ENCODE measurements at places on chromosomes 5 and 9.

- DNase-seq, result no peak
These were observed 7.4 kb downstream of the C5orf46 start for GRCh38 chr5:147898875-147899401.

DNA sequence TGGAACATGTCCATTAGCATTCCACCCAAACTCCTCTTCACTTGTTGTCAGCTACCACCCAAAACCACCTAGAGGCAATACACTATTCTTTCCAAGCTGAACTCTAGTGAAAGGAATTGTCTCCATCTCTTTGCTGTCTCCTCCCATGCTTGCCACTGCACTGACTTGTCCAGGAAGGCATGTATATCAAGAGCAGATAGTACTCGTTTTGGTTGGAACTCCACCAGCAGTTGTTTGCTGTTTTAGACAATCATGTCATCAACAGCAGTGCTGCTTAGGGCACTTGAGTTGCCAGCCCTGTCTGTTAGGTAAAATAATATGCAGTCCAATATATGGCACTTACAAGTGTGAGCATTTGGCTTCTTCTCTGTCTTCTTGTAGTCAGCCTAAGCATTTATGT lies 80.0 kb upstream of the SAP30L start:
- DNase-seq, result peak; percentile 36

DNA sequence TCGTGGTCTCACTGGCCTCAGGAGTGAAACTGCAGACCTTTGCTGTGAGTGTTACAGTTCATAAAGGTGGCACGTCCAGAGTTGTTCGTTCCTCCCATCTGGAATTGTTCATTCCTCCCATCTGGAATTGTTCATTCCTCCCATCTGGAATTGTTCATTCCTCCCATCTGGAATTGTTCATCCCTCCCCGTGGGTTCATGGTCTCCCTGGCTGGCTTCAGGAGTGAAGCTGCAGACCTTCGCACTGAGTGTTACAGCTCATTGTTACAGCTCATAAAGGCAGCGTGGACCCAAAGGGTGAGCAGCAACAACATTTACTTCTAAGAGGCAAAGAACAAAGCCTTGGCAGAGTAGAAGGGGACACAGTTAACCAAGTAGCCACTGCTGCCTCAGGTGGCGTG lies 69.1 kb downstream of the GCNT1 start:
- peak; percentile 80 for DNase-seq

- peak; percentile 61 for DNase-seq
These were observed 222.5 kb upstream of the IL12B start for GRCh38 chr5:159552751-159553150.

- no peak for DNase-seq
These were observed 16.9 kb downstream of the SEMA4D start for GRCh38 chr9:89480825-89481537.

GRCh38 chr5:134141331-134142050 lies 27.0 kb downstream of the TCF7 start:
- peak; percentile 9 for DNase-seq

DNA sequence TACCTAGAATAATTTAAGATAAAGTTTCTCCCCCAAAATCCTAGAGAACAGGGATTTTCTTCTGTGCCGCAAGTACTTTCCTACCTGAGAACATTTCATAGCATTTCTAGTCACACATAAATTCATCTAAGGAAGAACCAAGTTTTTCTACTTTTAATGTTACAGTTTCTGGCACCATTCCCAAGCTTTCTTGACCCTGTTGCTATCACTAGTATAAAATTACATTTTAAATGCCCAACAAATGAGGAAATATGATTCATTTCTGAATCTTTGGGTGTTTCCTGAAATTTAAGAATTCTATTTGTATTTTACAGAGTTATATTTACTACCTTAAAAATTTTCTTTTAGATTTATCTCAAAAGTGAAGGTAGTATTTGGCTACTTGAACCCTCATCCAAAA lies 137.8 kb downstream of the LPAR1 start:
- DNase-seq, result peak; percentile 39

DNA sequence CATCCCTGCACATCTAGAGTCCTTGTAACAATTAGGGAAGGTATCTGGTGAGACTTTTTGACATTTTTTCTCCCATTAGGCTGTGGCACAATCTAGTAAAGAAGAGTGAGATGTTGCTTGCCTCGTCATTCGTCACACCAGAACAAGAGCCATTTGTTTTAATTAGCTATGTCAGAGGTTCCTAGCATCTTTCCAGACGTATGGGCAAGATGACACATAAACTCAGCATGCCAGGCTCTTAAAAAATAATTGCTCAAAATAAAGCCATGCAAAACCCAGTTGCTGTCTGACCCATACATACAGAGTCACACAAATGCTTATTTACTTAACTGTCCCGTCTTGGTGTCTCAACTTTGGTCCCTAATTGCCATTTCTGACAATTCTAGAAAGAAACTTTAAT lies 125.9 kb downstream of the TRPM3 start:
- peak; percentile 26 for DNase-seq

GRCh38 chr9:71928806-71929205 lies 17.4 kb downstream of the C9orf85 start:
- peak; percentile 44 for DNase-seq

DNA sequence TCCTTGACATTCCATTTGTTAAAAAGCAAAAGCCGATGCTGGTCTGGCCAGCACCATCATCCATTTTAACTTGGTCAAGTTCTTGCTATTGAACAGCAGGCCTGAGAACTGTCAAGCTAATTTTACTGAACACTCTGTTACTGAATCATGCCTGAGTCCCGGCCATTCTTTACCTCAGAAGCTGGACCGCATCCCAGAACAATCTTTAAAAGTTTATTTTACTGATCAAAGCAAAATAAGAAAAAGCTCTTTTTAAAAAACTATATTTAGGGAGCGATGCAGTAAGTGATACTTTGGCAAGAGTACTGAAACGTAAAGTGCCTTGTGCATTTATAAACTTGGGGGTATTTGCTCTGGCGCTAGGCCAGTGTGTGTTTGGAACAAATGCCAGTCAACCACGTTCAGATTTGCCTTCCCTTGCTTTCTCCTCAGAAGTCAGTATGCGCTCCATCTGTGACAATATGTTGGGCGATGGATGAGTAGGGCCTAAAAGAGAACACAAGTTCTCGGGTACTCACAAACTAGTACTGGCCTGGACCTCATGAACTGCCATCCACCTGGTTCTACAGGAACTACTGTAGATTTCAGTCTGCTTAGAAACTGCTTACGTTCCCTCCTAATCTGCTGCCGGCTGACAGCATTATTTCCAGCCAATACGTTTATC lies 161.9 kb downstream of the MAPKAP1 start:
- DNase-seq, result peak; percentile 77

DNA sequence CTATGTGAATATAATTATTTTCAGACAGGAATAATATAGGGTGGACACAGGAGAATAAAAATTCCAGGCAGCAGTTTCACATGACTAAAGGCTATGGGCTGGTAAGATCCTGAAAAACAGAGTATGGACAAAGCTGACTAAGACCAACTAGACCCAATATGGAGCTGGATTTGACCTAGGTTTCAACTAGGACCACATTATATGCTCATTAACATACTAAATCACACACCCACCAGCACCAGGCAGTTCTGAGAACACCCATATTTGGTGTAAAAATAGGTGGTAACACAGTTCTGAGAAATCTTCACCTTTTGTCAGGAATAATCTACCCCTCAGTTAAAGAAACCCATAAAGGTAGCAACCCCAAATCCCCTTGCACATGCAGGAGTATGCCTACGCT lies 64.7 kb downstream of the MAPKAP1 start:
- no peak for DNase-seq

DNA sequence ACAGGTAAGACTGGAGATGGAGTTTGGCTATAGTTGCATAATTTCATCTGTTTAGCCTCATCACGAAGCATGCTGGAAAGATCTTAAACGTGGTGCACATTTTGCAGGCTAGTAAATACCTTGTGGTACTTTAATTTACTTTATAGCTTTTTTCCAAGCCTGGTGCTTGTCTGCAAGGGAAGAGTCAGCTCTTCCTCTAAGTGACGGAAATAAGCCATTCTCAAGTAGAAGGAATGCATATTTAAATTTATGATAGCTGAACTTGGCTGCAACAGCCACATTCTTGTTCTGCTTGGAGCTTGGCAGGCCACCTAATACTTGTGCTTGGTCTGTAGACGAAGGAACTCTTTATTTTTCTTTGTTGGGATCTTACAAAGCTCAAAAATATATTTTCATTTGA lies 188.0 kb upstream of the PIK3R1 start:
- peak; percentile 92 for DNase-seq

- no peak for DNase-seq
These were observed 23.8 kb upstream of the PHF19 start for GRCh38 chr9:120900824-120901223.

DNA sequence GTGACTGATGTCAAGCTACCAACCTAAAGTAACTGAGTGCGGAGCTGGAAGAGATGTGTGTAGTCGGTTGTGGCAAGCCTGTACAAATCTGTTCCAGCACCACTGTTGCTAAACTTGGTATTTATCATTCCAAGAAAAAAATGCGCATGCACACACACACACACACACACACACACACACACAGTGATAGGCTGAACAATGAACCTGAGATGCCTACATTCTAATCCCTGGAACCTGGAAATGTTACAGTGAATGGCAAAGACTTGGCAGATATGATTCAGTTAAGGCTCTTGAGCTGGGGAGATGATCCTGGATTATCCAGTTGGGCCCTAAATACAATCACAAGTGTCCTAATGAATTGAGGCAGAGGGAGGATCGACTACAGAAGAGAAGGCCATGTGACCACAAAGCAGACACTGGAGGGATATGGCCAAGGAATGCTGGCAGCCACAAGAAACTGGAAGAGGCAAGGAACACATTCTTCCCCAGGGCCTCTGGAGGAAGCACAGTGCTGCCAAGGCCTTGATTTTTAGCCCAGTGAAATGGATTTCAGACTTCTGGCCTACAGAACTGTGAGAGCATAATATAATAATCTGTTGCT lies 49.7 kb upstream of the LHFPL2 start:
- DNase-seq, result peak; percentile 71

DNA sequence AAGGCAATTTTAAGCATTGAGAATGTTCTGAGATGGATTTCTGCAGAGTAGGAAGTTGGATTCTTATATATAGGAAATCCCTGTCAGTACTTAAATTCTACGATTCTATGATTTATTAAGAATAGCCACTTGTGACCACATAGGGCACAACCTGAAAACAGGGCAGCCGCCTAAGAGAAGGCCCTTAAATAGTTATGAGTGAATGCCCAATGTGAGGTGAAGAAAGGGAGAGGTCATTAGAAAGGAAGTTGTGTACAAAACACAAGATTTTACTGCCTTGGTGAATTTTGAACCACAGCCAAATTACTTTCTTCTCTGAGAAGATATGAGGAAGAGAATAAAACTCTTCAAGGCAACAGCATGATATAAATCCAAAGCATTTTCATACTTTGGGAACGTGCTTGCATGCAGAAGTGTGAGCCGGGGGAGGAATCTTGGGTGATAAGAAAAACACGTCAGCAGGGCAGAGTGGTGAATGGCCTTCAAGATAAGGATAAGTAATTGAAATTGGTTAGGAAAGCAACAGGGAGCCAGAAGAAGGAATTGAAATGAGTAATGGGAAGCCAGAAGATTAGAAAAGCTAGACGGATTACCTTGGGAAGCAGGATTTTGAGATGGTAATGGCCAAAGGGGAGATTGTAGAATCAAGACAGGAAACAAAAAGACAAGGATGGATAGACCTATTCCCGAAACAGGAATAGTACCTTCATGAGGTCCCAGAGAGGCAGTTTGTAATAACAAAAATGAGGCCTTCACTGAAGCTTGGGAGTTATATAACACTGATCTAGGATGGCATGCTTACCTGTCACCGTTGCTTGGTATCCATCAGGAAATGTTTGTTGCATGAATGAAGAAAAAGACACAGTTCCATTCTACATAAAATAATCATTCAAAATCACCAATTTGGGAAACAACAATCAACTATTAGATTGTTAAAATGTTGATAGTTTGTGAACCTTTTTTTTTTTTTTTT lies 244.3 kb downstream of the PDE4D start:
- peak; percentile 39 for DNase-seq

Data from fibroblast of skin of right biceps (primary cell).